ENCODE measurements at places on chromosomes 7 and 10.

DNA sequence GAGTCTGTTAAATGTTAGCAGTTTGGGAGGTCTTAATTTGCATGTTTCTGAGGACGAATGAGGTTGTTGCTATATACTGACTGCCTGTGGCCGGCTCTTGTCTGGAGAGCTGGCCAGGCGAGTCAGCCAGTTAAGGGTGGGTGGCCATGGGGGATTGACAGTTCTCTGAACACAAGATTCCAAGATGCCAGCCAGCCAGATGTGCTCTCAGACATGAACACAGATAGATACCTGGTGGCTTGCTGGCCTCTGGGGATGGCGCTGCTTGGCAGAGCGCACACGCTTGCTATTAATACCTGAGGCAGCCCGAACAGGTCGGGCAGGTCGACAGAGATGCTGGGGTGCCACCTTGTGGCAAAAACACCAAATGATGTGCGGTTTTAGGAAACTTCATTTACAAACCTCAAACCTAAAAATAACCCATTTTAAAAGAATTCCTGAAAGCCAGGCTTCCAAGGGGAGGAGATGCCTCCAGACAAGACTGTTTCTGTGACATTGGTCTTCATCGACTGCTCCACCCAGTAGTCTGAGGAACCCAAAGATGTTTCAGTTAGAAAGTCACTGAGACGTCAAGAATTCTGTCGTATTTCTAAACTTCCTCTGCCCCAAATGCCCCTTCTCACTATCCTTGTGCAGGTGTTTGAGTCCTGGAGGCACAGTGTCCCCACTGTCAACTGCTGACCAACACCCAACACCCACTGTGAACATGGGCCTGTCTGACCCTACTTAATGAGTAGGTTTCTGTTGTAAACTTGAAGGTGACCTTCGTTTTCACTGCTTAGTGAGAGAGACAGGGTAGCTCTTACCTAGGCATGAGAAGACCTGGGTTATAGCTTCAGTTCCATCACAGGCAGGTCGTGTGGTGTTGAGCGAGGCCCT, 123.4 kb downstream of the NT5C2 start:
- DNase-seq: peak; percentile 42

DNA sequence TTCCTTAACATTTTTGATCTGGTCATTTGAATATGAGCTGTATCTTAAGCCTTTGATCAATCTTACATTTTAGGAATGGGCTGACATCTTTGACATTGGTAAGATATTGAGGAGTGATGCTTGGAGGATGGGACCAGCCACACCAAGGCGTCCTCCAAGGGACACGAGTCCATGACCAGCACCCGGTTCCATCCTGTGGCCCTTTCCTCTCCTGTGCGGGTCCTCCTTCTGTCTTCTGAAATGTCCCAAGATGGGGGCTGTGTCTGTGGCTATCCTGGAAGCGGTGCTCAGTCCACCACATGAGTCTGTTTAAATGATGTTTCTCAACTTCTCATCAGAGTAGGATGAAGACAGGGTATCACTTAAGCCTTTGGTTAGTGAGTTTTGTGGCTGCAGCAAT, 67.3 kb upstream of the SHH start:
- DNase-seq: no peak

GRCh38 chr7:155832581-155832981, 20.3 kb upstream of the SHH start:
- DNase-seq: no peak

DNA sequence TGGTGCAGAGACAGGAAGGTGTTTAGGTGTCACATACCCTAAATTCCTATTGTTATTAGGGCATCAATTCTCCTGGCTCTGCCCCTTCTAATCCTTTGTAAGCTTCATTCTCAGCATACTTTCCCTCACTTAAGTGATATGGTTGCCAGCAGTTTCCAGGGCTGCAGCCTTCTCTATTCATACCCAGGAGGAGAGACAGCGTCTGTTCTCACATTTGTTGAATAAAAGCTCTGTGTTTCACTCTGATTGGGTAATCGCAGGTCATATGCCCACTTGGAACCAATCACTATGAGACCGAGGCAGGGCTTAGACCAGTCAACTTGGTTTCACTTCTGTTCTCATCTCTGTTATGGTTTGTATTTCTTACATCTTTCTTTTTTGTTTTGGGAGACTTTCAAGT, 109.6 kb upstream of the MTPN start:
- DNase-seq: peak; percentile 66

DNA sequence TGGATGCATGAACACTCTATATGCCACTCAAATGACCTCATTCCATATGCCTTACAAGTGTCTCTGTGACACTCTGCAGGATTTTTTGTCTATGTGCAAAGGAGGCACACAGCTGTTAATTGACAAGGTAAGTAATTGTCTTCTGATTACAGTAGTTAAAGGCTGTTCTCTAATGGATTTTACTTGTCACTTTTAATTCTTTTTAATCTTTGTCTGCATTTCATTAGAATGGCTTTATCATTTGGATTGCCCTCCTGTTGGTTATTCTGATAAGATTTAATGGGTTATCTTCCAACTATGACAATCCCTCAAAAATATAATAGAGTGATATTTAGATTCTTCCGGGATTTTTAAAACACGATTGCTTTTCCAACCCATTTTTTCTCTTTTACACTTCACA, 290.0 kb upstream of the TEX47 start:
- no peak for DNase-seq

DNA sequence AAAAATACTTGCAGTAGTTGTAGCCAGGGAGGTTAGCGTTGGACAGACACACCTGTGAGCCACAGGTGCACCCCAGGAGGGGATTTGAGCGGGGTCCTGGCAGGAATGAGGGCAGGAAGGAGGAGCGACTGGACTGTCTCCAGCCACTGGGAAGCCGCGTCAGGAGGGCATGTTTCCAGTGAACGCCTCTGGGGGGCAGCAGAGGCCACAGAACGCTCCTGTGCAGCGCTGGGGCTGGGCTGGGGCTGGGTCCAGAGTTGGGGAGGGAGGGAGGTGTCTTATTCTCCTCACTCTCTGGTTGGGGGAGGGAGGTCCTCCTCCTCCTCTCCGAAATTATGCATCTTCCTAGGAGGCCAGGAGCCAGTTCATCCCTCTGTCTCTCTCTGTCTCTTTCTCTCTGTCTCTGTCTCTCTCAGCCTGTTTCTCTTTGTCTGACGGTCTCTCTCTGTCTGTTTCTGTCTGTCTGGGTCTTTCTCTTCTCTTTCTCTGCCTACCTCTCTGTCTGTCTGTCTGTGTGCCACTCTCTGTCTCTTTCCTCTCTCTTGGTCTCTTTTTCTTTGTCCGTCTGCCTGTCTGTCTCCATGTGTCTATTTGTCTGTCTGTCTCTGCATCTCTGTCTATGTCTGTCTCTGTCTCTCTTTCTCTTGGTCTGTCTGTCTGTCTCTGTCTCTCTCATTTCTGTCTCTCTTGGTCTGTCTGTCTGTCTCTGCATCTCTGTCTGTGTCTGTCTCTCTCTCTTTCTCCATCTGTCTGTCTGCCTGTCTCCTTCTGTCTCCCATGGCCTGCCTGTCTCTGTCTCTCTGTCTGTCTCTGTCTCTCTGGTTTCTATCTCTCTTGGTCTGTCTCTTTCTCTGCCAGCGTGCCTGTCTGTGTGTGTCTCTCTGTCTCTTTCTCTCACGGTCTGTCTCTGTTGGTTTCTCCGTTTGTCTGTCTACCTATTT, 9.9 kb upstream of the PSMG3 start:
- peak; percentile 70 for DNase-seq

DNA sequence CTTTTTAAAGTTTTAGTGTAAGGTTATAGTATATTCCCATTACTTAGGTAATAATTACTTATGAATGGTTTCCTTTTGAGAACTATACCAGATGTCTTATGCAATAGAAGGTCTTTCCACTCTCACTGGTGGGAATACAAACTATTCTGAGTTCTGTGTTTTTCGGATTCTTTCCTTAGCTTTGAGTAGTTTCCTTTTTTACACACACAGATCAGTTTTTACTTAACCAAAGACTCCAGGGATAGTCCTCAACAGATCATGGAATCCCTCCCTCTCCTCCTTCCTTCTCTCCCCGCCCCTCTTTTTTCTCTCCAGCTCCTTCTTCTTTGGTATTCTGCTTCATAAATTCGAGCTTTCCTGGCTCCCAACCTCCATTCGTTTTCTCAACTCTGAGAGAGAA, 13.3 kb downstream of the COPG2 start:
- no peak for DNase-seq

GRCh38 chr10:124482236-124482800, 20.7 kb downstream of the LHPP start:
- no peak for DNase-seq

GRCh38 chr7:27186668-27187474, 1.8 kb upstream of the HOXA11 start:
- no peak for DNase-seq

DNA sequence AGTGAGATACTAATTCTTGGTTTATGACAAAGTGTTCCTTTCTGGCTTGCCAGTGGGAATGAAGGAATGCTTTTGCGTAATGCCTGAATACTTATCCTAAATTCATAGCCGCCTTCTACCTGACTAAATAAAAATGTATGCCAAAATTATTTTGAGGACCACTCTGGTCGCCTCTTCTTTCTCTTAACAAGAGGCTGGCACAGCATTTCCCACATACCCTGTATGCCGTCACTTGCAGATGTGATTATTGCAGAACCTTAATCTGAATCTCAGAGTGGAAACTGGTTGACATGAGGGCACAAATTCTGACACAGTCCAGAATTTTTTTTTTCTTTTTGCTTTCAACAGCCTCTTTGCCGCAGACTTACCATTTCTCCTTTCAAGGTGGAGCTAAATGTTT, 124.6 kb upstream of the GLCCI1 start:
- no peak for DNase-seq

DNA sequence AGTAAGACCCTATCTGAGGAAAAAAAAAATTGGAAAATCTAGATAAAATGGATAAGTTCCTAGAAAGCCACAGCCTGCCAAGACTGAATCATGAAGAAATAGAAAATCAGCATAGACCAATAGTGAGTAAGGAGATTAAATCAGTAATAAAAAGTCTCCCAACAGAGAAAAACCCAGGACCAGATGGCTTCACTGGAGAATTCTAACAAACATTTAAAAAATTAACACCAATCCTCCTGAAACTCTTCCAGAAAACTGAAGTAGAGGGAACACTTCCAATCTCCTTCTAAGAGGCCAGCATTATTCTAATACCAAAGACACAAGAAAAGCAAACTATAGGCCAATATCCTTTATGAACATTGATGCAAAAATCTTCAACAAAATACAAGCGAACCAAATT, 8.8 kb upstream of the LIMK1 start:
- DNase-seq: no peak

- DNase-seq: no peak
Observed at GRCh38 chr7:7017707-7018280, 164.6 kb upstream of the C1GALT1 start.

DNA sequence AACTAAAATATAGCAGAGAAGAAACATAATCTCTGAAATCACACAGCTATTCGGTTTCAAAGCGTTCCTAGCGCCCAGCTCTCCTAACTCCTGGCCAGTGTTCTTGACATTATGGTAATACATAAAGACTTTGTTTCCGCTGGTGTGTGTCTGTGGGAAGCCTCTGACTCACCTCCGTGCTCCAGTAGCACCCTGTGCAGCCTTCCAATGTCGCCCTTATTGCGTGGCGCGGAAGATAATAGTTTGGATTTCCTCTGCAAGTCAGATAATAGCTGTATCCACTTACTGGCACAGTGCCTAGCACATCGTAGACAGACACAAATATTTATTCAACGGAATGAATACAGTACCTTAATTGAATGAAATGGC, 570 bp downstream of the BMS1 start:
- DNase-seq: no peak

DNA sequence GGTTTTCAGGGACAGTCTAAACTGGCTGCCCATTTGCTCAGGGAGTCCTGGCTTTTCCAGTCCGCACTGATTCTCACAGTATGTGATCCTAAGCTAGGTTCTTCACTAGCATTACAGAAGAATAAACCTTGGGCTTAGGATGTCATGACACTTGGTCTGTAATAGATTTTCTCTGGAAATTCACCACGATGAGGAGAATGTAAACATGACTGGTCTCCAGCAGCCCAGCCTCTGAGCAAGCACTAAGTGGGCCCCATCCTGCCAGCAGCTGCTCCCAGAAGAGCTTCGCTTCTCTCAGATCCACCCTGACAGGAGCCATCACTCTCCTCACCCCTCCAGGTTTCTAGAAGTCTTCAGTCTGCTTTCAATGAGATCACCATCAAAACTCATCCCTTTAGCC, 103.7 kb upstream of the ZPBP start:
- no peak for DNase-seq

- no peak for DNase-seq
Observed at GRCh38 chr7:44433255-44434022, 57.0 kb downstream of the NUDCD3 start.

- no peak for DNase-seq
Observed at GRCh38 chr7:94940241-94940640, 32.8 kb downstream of the PPP1R9A start.

DNA sequence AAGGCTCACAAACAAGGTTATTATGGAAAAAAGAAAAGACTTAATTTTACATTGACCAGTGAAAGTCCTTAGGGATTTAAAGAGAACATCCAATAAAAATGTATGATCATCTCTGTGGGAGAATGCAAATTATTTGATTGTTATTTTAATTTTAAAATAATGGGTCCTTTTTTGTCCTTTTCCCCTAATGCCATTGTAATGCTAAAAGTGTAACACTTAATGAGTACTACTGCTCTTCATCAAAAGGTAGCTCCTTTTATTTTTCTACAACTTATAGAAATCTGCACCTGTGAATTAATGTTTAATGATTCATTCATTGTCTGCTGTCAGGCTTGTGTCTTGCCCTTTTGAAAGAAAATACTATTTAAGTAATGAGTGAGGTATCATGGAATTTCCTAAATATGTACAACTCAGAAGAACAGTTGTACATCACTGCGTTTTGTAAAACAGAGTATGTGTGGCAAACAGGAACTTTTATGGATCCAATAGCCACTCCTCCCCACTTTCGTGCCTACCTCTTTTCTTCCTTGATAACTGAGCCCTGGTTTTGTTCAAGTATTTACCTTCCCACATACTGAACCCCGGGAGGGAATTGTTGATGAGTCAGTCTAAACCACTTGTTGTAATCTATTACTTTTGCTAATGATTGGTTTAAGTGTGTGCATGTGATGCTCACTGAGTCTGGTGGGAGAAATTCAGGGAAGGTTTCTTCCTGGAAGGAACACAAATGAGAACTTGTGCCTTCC, 19.9 kb upstream of the TRUB1 start:
- DNase-seq: no peak

GRCh38 chr7:151381098-151381347, 28.8 kb downstream of the WDR86 start:
- DNase-seq: no peak

- no peak for DNase-seq
Observed at GRCh38 chr10:4883079-4883739, 57.2 kb downstream of the AKR1E2 start.

- no peak for DNase-seq
Observed at GRCh38 chr10:61669849-61670248, 7.1 kb downstream of the CABCOCO1 start.

GRCh38 chr10:15140698-15141097, 27.8 kb downstream of the NMT2 start:
- DNase-seq: no peak

- no peak for DNase-seq
Observed at GRCh38 chr10:2885288-2886278, 181.8 kb upstream of the PFKP start.

GRCh38 chr7:23284871-23285270, 14.3 kb upstream of the MALSU1 start:
- DNase-seq: no peak
